ENCODE measurements at places on chromosomes 7 and 10. TPM values are rescaled to one million over a fixed set of nuclear protein-coding genes. Genes with fewer than 3 reads are reported as not detected.
A peak's percentile ranks its signal among the peaks of the same experiment; 100 is the strongest.

- DNase-seq: no peak
Observed at GRCh38 chr10:29142516-29143314, 146.2 kb upstream of the LYZL1 start.

The KLF14 gene
- total RNA-seq: not detected

The FGF8 gene
- 0.37 TPM for total RNA-seq

DNA sequence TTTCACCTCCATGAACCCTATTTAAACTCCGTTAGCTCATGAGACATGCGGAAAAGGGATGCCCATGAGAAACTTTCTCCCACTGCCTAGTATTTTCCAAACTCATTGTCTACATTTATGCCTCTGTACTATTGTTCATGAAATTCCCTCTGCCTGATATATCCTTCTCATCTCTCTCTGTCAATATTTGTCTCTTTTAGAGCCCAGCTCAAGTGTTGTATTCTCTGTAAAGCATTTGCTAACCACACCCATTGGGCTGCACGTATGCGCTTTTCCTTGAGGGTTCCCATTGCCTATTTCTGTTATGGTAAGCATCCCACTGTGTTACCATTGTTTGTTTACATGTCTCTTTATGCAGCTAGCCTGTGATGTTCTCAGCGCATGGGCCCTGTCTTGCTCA, 211.4 kb downstream of the MDFIC start:
- DNase-seq: no peak

GRCh38 chr10:101693651-101693977, 1.4 kb downstream of the FBXW4 start:
- peak; percentile 21 for DNase-seq

The SLC26A3 gene
- total RNA-seq: not detected

GRCh38 chr7:157457355-157458253, 120.8 kb downstream of the DNAJB6 start:
- DNase-seq: no peak

The TRIM74 gene
- total RNA-seq: not detected

- no peak for DNase-seq
Observed at GRCh38 chr7:64509583-64509982, 53.3 kb downstream of the ZNF680 start.

DNA sequence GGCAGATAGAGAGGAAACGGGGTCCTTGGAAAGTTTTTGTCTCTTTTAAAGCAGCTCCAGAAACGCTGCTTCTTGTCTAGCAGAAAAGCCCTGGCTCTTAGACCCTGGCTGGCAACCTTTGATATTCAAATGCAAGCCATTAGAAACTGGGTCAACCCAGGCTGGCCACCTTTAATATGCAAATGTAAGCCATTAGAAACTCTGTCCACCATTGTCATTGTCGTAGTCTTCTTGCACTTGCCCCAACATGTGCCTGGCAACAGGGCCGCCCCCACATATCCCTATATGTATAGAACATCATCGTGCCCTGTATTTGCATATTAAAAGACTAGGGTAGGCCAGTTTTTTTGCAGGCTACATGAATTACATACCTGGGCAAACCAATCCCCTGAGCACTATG, 621.3 kb upstream of the DPP6 start:
- no peak for DNase-seq

DNA sequence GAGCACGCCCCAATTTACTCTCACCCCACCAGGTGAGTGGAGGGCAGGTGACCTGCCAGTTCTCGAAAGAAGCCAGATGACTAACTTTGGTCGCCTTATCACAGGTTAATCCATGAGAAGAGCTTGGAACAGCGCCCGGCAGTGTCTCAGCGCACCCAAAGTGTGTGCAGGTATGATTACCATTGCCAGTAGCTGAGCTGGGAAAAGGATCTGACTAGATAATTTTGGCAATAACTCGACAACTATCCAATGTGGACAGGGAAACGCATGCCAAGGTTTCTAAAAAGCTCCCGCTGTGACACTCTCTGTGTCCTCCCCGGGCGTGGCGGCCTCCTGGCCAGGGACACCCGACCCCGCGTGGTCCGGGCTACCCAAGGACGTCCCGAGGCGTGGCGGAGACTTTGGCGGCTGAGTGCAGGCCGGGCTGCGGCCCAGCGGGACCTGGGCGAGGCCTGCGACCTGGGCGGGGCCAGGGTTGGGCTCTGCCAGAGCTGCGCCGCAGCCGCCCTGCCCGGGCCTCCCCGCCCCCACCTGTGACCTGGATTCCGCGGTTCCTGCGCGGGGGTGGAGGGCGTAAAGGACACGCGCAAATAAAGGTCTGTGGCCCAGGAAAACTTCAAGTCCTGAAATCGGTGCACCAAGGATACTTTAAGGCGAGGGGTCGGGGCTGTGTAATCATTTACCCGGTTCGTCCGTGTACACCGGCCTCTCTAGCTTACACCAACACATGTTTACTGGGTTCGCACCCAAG, 13.7 kb upstream of the WAPL start:
- peak; percentile 64 for DNase-seq

The ECHDC3 gene
- 15.7 TPM for total RNA-seq

DNA sequence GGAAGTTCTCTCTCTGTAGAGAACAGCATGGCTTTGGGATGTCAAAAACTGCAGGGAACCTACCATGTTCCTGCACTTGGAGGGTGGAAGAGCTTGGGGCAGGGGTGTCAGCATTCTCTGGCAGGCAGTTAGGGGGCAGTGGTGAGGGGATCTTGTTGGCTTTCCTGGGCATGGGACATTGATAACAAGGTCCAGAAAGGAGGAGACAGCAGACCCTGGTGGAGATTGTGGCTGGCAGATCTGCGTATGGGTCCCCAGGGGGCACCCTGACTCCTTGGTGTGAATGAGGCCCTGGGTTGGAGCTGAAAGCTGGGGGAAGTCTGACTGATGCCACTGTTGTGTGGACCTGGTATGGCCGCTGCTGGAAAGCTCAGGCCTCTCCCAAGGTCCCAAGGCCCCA, 22.9 kb upstream of the CAMK2B start:
- DNase-seq: no peak

The MMP21 gene
- not detected for total RNA-seq

GRCh38 chr10:65183236-65183635, 1662.0 kb downstream of the REEP3 start:
- DNase-seq: no peak

- no peak for DNase-seq
Observed at GRCh38 chr7:754531-755412, 27.7 kb upstream of the PRKAR1B start.

DNA sequence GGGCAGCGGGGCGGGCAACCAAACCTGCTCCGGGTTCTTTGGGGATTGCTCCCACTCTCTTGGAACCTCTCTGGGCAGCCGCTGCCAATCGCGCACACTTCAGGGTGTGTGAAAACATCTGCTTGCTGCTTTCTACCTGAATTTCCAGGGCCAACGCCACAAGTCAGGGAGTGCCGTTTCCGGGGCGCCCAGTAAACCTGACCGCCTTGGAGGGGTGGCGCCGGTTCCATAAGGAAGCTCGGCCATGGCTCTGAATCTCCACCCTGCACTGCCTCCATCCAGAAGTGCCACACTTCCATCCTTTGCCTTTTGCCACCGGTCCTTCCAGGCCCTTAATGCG, 679 bp upstream of the AFAP1L2 start:
- DNase-seq: no peak

The PRF1 gene
- total RNA-seq: not detected

The STK32C gene
- 54.2 TPM for total RNA-seq

Data from NCI-H460 (cell line).